Activated CD4-positive, CD25-positive, alpha-beta regulatory T cell treated with anti-CD3 and anti-CD28 coated beads, Interleukin-2, amount 50 U/mL, for 24 hours (primary cell): ENCODE measurements at places on chromosomes 4 and X.

GRCh38 chrX:136659174-136659573, 11.2 kb downstream of the CD40LG start:
- no peak for ATAC-seq

DNA sequence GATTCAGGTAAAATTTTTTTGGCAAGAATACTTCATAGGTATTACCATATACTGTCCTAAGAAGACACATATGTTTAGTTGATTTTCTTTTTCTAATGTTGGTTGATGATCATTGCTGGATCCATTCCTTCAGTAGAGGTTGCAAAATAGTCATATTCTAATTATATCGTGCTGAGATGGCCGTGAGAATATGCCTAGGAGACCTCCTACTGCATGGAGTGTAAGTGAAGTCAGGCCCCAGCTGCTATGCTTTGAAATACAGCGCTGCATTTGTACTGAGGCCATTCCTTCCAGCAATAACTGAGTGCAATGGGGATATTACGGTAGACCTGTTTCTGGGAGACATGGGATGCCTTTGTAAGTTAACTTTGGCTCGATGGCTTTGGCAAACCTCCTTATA, 6.7 kb upstream of the PLAC8 start:
- ATAC-seq: no peak

- no peak for ATAC-seq
These were observed 71.2 kb upstream of the STX18 start for GRCh38 chr4:4613126-4613465.

- no peak for ATAC-seq
These were observed 8.6 kb downstream of the LANCL3 start for GRCh38 chrX:37580080-37580479.

GRCh38 chr4:61531188-61531587, 331.1 kb downstream of the ADGRL3 start:
- ATAC-seq: no peak

GRCh38 chrX:103513067-103513466, 6.2 kb downstream of the RAB40A start:
- no peak for ATAC-seq

DNA sequence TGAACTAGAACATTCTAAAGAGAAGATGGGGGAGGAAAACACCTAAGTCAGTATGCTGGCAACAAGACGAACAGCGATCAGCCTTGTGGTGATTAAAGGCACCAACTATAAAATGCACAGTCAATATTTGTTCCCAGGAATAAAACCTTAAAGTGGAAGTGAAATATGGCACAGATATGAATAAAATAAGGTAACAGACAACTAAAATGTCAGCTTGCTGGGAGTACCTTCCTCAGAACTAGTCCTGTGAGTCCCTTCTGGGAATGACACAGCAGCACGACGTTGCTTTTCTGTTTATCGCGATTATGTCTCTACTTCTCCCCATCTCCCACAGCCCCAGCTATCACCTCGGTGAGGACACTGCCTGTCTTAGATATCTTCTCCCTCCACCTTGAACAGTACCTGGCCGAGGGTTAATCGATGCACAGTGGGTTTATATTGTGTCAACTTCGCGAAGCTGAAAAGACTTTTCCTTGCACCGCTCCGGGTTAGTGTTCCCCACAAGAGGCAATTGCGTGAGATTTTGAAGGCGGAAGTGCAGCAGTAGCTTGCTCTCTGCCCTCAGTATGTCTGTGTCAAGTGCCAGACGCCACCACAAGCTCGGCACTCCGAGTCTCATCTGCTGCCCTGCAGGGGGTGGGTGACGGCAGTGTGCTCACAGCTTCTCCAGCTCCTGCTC, 17.4 kb downstream of the MTNR1A start:
- no peak for ATAC-seq

GRCh38 chr4:168097161-168097560, 4.8 kb downstream of the ANXA10 start:
- ATAC-seq: no peak

DNA sequence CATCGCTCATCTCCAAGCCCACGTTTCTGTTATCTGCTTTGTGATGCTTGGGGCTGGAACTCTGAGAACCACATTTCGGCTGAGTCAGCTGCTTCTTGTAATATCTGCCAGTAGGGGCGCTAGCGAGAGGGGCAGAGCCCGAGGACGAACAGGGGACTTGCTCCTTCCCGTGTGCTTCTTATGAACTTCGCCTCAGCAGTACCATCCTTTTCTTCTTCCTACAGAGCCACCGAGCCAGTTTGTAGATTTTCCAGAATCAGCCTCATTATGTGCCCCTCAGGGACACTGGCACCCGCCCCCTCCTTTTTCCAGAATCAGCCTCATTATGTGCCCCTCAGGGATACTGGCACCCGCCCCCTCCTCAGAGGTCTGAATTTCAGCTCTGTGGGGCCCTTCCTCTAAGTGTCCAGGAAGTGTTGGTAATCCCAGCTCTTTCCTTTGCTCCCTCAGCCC, 441.7 kb upstream of the RASGEF1B start:
- peak; percentile 17 for ATAC-seq

DNA sequence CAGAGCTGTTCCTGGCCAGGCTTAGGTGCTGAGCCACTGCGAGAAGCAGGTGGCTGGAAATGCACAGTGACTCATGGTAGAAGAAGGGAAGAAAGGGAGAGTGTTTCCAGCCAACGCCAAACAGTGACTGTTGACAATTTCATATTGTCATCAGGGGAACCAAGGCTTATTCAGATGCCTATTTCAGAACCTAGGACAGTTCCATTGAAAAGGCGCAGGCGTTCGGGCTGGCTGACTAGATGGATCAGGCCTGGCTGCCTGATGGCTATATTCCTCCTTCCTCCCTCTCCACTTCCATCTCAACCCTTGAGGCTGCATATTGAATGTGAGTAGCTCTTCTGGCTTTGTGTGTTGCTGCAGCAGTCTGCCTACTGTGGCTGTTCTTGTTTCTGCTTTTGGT, 73.0 kb upstream of the FRMPD4 start:
- no peak for ATAC-seq

DNA sequence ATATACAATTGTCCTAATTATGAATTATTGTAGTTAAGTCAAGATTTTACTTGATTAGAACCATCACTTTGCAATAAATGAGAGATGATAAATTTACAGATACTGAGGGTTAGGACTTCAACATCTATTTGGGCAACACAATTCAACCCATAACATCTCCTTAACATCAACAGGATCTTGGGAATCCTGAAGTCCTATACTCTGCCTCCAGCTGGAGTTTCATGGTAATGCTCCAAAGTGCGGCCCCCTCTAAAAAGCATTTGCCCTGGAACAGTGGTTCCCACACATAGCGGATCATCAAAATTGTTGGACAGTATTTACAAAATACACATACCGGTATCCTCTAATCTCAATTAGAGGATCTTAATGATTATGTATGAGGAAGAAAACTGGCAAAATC, 618.6 kb downstream of the CENPC start:
- no peak for ATAC-seq

DNA sequence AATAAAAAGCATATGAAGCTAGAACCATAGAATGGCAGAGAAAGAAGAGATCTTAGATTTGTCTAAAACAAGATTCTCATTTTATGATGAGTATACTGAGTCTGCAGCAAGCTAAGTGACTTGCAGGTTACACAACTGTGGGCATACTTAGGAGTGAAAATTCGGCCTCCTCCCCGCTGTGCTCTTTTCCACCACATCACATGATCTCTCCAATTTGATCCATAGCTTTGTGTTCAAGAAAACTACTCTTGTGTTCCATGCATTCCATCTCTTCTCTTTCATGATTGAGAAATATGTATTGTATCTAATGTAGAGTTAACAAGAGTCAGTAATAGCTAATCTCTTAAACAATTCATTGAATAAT, 234.3 kb downstream of the SCFD2 start:
- no peak for ATAC-seq

DNA sequence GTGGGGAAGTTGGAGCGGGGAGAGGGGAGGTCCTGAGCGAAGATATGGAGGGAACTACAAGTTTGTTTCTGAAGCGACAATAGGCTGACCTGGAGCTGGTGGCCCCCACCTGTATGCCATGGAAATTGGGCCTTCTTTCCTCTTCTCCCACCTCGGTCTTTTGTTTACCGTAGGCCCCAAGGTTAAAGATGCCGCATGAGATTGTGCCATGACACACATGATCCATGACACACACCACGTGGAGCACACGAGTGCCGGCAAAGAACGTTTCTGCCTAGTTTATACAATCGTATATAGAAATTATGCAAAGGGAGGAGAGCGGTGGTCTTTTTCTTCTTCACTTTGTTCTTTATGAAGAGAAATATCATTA, 408 bp downstream of the TMEM33 start:
- ATAC-seq: peak; percentile 19

- ATAC-seq: no peak
These were observed 1106.4 kb upstream of the INTU start for GRCh38 chr4:126526335-126526734.

- ATAC-seq: no peak
These were observed 356.5 kb downstream of the MID1IP1 start for GRCh38 chrX:39157796-39158195.

GRCh38 chr4:114225436-114225835, 246.0 kb upstream of the ARSJ start:
- ATAC-seq: no peak

GRCh38 chr4:168585168-168586091, 88.6 kb downstream of the PALLD start:
- ATAC-seq: peak; percentile 13

GRCh38 chrX:10989386-10989785, 121.7 kb upstream of the HCCS start:
- ATAC-seq: no peak

DNA sequence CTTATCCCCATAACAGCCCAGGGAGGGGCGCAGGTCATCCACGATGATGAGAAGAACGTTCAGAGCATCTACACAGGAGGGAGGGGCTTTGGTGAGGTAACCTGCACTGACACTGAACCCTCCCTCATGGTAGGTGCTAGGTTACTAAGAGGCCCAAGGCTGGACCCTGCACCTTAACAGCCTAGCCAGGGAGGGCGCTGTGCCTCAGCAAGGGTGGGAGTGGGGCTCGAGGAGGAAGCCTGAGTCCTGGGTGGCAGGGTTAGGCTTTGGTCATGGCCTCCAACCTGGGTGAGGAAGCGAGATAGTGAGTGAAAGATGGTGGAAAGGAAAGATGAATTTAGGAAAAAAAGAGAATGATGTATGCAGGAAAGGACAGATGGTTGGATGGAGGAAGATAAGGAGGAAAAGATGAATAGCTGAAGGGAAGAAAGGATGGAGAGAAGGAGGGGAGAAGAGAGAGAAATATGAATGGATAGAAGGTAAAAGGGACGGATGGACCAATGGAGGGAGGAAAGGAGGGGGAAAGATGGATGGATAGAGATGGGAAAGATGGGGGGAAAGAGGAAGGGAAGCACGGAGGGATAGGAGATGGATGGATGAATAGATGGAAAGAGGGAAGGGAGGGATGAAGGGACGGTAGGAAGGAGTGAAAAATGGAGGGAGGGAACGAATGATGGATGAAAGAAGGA, 736 bp downstream of the IDS start:
- ATAC-seq: peak; percentile 58

- ATAC-seq: no peak
These were observed 7.9 kb downstream of the TBX22 start for GRCh38 chrX:80022363-80023031.

- ATAC-seq: no peak
These were observed 46.6 kb downstream of the CLOCK start for GRCh38 chr4:55500072-55500471.

DNA sequence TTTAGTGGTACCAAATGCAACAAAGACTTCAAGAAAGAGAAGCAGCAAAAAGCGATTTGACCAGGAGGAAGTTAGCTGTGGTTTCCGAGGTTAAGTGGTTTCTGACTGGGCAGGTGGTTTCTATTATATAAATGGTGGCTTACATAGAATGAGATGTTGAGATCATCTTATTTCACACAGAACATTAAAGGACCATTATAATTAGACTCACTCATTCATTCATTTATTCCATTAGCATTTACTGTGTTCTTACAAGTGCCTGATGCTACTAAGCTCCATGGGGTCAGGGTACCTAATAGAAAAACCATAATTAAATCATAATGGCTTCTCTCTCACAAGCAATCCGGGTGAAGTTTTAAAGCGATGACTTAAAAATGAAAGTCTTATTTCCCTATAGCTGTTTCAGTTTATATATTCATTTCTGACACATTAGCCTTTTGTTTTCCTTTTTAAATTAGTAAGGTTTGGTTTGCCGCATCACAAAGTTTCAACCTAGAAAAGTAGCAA, 10.6 kb downstream of the TSPAN6 start:
- no peak for ATAC-seq

DNA sequence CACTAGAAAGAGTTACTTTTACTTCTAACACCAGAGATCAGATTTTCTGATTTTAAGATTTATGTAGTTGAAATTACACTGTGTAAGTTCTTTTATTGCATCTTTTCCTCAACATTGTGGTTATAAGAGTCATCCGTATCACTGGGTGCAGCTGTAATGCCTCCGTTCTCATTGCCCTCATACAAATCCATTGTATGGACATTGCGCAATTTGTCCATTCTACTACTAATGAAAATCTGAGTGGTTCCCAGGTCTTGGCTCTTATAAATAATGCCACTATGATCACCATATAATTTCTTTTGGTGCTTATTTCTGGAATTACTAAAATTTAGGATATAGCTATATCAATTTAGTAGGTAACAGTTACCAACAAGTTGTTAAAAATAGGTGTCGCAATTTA, 614.0 kb upstream of the GALNT7 start:
- ATAC-seq: no peak

- no peak for ATAC-seq
These were observed 21.1 kb upstream of the PAPSS1 start for GRCh38 chr4:107740950-107741701.

DNA sequence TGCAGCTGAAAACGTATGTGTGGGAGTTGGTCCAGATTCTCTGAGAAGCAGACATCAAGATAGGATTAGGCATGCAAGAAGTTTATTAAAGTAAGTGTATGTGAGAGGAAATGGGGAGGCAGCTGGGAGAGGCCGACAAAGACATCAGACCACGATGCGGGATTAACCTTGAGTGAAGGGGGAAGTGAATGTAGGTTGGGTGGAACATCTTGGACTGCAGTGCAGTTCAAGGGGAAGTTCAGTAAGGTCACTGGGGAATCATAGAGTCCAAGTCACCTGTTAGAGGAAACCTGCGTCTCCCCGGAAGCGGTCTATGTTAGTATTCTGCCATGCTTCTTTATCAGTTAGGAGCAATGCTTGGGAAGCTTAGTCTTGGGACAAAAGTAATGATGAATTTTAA, 22.0 kb downstream of the CXCL8 start:
- ATAC-seq: no peak

- ATAC-seq: no peak
These were observed 241.4 kb upstream of the RPS6KA3 start for GRCh38 chrX:20507901-20508620.

- ATAC-seq: no peak
These were observed 39.3 kb downstream of the MEPE start for GRCh38 chr4:87872028-87872427.

GRCh38 chr4:43763029-43763610, 685.5 kb downstream of the KCTD8 start:
- no peak for ATAC-seq

- no peak for ATAC-seq
These were observed 625.9 kb upstream of the AGA start for GRCh38 chr4:178068136-178068535.

- ATAC-seq: no peak
These were observed 40.7 kb upstream of the KLF3 start for GRCh38 chr4:38623260-38623659.

GRCh38 chr4:6200011-6200921, at the start of gene JAKMIP1:
Gene JAKMIP1 (minus strand): TSS chr4:6200549. CDS start chr4:6112850, 87,699 bp downstream.
- ATAC-seq: peak; percentile 61
